ENCODE measurements at places on chromosomes 1 and 21.

- DNase-seq = no peak
These were observed 20.7 kb downstream of the PHC2 start for GRCh38 chr1:33410091-33410701.

- DNase-seq = no peak
These were observed 6.3 kb downstream of the C1orf53 start for GRCh38 chr1:197908716-197909220.

GRCh38 chr21:31193761-31194160 is 150.3 kb downstream of the TIAM1 start:
- no peak for DNase-seq

GRCh38 chr1:94949681-94950661 is 23.1 kb upstream of the CNN3 start:
- DNase-seq = no peak

DNA sequence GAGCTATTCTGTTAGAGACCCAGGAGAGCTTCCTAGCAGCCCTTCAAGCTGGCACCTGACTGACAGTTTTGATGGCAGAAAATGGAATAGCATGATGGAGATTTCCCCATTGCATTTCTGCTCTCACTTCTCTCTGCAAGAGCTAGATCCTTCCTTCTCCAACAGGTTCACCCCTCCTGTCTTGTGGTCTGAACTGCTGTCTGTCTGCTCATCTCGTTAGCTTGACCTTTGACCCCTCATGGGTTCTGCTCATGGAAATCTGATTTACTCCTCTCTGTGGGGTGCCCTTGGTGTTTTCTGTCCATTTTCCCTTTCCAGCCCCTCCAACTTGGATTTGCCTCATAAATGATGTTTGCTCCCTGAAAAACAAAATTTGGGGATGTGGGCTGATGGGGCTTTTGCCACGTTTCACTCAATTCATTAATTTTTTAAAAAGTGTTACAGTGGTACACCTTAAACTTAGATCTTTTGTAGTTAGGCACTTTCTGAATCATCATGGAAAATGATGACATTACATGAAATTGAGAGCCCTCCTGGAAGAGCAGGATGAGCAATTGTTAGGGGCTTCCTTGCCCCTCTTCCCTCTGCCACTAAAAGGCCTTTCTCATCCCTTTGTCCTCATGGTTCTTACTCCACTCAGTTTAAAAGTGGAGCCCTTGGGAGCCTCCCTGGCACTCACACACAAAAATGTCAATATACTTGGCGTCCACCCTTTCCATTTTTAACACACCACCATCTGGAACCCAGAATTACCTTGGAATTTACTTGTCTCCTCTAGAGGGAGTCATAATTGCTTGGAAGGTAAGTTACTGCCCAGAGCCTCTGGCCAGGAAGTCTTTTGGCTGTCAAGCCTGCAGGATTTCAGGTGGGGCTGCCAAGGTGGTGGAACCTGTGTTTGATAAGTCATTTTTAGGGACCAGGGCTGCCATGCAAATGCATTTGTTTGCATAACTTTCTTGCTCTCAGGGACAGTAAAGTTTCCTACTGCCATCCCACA is 31.9 kb upstream of the IL19 start:
- no peak for DNase-seq

- DNase-seq = no peak
These were observed 59.7 kb upstream of the IGSF5 start for GRCh38 chr21:39685236-39685635.
